ENCODE measurements at places on chromosomes 7 and 10.

DNA sequence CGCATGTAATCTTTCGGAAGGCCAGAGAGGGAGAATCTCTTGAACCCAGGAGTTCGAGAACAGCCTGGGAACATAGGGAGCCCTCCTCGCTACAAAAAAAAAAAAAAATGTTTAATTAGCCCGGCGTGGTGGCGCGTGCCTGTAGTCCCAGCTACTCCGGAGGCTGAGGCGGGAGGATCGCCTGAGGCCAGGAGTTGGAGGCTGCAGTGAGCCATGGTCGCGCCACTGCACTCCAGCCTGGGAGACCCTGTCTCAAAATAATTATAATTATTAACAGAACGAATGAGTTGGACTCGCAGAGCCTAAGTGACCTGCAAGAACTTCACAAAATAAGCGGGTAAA, 794 bp downstream of the PCGF6 start:
- DNase-seq: no peak

DNA sequence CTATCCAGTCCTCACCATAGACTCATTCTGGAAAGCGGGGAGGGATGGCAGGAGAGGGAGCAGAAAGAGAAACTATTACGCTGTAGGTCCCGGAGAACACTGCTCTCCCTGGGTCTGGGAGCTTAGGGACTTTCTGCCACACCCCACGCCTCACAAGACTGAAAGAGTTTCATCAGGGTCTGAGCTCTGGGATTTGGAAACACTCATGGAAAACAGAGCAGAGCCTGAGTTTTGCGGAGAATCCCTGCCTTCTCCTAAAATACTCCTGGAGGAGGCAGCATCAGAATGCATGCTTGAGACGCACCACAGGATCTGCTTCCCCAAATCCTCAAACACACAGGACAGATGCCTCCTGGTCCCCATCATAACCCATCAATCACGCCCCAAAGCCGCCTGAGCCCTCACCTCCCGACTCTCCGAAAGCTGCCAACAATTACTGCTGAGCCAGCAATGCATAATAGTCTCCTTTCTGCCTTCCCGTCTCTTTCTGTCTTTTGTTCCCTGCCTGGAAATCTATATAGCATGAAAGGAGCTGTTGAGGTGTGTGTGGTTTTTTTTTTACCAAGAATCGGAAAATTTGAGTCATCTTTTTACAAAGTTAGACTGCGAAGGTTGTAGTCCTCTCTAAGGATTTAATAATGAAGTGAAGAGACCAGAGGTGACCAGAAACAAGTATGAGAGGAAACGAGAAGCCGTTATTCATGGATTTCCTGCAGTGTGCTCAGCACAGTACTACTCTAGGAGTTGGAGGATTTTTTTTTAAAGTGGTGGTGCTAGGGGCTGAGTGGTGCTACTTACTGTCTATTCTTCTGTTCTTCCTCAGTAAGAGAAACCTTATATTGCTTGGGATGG, 37.7 kb downstream of the ASB13 start:
- no peak for DNase-seq

- DNase-seq: no peak
Measured at GRCh38 chr7:411677-412312, 107.9 kb downstream of the PDGFA start.

DNA sequence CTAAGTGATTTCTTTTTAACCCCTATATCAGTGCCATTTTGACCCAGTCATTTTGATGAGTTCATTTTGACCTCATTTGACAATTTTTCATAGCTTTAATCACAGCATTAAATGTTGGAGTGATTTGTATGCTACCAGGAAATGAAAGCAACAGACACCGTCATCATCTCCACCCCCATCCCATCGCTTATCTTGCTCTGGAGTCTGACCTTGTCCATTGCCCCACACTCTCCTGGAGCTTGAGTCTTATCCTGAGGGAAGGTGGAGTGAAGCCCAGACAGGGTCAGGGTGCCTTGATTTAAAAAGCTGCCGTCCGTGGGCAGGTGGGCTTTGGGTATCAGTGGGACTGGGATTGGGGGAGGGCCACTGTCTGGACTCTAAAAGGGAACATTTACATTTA, 94.7 kb upstream of the JCAD start:
- no peak for DNase-seq

DNA sequence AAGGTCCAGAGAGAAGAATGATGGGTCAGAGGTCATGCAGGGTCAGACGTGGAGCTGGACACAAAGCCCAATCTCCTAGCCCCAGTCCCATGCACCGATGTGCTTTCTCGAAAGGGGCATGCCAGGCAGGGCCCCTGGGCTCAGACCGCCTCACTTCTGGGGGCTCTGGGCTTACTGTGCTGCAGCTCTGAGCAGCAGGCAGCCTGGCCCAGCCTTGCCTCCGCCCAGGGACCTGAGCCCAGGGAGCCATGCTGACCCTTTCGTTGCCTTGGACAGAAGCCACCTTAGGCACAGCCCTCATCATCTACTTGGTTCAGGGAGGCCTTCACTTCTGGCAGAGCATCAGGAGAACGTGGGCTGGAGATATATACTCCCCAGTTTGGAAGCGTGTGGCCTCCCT, 161.2 kb downstream of the GRK5 start:
- DNase-seq: no peak

DNA sequence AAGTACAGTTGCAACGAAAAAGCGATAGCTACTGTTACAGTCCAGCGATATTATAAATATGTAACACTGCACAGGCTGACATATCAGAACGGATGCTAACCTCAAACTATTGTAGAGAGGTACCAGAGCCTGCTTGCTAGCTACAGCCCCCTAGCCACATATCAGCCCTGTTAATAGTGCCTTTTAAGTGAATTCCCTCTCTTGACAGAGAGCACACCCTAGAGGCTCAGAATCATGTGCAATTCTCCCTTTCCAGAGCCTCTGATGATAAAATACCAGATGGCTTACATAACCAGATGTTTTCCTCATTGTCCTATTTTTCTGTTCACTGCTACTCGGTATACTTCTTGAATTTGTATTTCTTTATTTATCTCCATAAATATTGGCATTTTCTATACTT, 960.7 kb upstream of the CELF2 start:
- no peak for DNase-seq

DNA sequence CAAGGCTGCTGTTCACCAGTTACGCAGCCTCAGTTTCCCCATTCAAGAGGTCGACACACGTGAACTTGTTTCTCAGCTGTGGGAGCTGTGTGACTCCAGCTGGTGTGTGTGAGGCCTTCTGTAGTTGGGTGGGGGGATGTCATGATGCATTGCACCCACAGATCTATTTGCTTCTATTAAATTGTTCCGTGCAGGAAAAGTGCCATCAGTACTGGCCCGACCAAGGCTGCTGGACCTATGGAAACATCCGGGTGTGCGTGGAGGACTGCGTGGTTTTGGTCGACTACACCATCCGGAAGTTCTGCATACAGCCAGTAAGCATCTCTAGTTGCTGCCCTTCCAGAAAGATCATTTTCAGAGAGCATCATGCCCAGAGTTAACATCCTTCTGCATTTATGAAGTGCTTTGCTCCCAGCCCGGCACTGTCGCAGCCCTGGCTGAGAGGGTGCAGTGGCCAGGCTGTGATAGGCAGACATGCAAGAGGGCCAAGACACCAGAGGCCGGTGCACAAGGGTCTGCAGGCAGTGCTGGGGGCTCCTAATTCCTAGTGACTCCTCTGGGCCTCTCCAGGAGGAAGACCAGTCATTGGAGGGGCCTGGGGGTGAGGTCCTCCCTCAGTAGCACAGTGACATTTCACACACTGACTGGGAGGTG, 60.2 kb downstream of the MKI67 start:
- DNase-seq: no peak

DNA sequence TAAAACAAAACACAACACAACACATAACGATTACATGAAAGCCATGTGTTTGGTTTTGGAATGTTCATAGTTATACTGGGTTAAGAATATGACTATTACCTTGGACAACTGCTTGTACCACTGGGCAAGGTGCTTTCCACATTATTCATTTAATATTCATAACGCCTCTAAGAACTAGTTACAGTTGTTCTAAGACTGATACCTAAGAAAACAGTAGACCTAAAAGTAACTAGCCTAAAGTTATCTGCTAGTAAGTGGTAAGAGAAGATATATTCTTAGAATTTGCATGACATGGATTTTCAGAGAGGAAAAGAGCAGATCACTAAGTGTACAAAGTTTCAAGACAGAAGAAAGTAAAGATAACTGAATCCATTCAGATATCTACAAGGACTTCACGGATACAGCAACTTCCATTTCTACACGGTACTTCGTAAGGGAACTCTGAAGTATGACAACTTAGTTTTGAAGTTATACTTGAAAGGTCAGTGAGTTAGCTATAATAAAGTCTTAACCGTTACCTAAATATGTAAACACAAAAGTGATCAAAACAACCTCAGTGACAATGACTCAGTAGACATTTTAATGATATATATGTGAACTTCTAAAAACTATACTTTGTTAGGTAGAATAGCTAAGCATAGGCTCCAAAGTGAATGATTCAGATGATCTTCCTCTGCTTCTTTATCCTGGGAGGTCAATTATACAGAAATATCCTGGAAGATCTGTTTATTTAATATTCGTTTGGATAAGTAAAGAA, 65.1 kb downstream of the MINDY3 start:
- no peak for DNase-seq
